ENCODE measurements at places on chromosomes 3 and 15.

- DNase-seq, result peak; percentile 38
Observed at GRCh38 chr3:9732080-9732739, 675 bp downstream of the BRPF1 start.

- no peak for DNase-seq
Observed at GRCh38 chr15:99165956-99166689, 61.2 kb downstream of the SYNM start.

DNA sequence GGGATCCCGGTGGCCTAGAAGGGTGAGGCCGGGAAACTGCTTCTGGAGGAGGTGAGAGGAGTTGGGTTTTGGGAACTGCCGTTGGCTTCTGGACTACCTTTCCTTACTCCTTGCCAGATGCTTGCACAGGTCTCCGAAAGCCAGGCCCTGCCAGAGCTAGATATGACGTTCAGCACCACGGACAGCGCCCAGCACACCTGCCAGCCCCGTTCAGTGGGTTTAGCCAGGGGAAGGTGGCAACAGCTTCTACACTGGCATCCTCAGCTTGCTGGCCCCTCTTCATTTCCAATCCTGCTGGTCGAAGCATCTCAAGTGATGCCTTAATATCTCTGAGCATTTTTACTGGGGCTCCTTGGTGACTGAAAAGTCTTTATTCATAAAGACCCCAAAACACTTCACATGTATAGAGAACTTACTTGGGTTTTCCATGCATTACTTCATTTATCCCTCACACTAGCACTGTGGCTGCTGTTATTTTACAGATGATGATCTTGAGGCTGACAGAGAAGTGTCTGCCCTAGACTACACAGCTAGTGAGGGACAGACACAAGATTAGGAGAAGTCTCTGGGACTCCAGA, 21.9 kb downstream of the HCN4 start:
- peak; percentile 25 for DNase-seq

DNA sequence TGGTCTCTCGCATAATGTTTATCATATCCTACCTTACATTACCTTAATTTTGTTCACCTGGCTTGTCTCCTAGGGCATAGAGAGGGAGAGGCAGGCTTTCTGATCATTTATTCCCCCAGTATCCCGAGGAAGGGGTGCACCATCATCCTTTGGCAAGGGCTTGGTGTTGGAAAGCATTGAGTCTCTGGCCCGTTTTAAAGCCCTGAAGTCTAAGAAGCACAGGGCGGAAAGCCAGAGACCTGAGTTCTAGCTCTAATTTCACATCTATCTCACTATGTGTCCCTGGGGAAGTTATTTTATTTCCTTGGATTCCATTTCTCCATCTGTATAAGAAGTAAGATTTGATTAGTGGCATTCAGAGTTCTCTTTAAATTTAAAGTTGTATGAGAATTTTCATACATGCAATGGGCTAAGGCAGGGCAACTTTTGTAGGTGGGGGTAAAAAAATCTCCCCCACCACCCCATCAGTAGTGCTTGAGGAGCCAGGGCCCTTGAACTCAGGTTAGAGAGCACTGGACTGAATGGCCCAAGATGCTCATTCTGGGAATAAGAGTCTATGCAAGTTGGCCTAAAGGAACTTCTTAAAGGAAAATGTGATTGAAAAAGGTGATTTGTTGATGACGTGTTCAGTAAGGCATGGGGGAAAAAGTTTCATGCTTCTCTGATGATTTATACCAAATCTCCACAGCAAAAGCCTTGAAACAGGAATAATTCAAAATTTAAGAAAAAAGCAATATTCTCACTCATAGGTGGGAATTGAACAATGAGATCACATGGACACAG, 10.1 kb downstream of the TMC3 start:
- DNase-seq, result no peak

DNA sequence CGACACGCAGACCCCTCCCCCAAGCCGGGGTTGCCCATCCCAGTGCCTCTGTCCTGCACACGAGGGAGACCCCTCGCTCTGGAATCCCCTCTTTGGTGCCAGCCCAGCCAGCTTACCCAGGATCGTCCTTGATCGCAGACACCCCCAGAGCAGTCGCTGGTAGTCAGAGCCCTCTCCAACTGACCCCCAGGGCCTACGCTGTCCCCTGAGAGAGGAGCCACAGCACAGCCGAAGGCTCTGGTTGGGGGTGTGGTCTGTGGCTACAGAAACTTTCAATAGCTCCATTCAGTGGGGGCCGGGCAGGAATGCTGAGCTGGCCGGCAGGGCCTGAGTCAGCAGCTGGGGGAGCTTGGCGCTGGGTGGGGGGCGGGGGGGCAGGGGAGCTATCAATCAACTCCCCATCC, at the start of gene LCTL:
Gene LCTL (minus strand): TSS at position 258 of the 404 bp plus-strand sequence. CDS start 633 bp downstream, outside the sequence.
- DNase-seq, result no peak

All from CD4-positive, alpha-beta T cell treated with Interleukin-4 for 1 hour (primary cell).